ENCODE measurements at places on chromosomes 5 and 9. TPM values are rescaled to one million over a fixed set of nuclear protein-coding genes. Genes with fewer than 3 reads are reported as not detected.

The EPB41L4A gene
- total RNA-seq, result 5.7 TPM

The EGFLAM gene
- total RNA-seq, result 1.6 TPM

The CCDC152 gene
- total RNA-seq, result 1.2 TPM

The DAB2 gene
- total RNA-seq, result 166 TPM

The LCN15 gene
- total RNA-seq, result not detected

The PTPN3 gene
- total RNA-seq, result 8.5 TPM

The ANKRD18A gene
- total RNA-seq, result not detected

The RIC1 gene
- total RNA-seq, result 15.7 TPM

The DOLK gene
- total RNA-seq, result 20.7 TPM

The LCN9 gene
- total RNA-seq, result not detected

The PCDHGA9 gene
- 5.3 TPM for total RNA-seq

The GRM6 gene
- total RNA-seq, result not detected

The TMEM171 gene
- 0.19 TPM for total RNA-seq

The POLR1E gene
- total RNA-seq, result 30.3 TPM

The FBP1 gene
- total RNA-seq, result not detected

The NUTM2F gene
- total RNA-seq, result not detected

The BARHL1 gene
- total RNA-seq, result not detected

The KIAA0825 gene
- total RNA-seq, result 5.7 TPM

The OMD gene
- 11.2 TPM for total RNA-seq

The FGF18 gene
- not detected for total RNA-seq

The STC2 gene
- total RNA-seq, result 161 TPM

The CATSPER3 gene
- total RNA-seq, result not detected

The SH3RF2 gene
- total RNA-seq, result not detected

The CCDC127 gene
- 6.0 TPM for total RNA-seq

The KCNN2 gene
- not detected for total RNA-seq

The MORN5 gene
- total RNA-seq, result not detected

The STING1 gene
- total RNA-seq, result 64.9 TPM

The GCNT1 gene
- 41.1 TPM for total RNA-seq

The CSF1R gene
- 0.15 TPM for total RNA-seq

The AQP7 gene
- total RNA-seq, result 3.7 TPM

The TNFSF8 gene
- not detected for total RNA-seq

The PCDHGC5 gene
- 2.1 TPM for total RNA-seq

The ARHGEF28 gene
- total RNA-seq, result 1.2 TPM

The GTF2H2C gene
- total RNA-seq, result 24.7 TPM

The PTGES gene
- 7.4 TPM for total RNA-seq

The PCDHB6 gene
- 0.06 TPM for total RNA-seq

The ACOT12 gene
- total RNA-seq, result not detected

The EIF4E1B gene
- total RNA-seq, result not detected

The AQP3 gene
- total RNA-seq, result 8.5 TPM

The SPINK13 gene
- 6.4 TPM for total RNA-seq

The AFAP1L1 gene
- 33.6 TPM for total RNA-seq

The ANGPTL2 gene
- 157 TPM for total RNA-seq

The PCDHGB6 gene
- 2.6 TPM for total RNA-seq

The TAF1L gene
- not detected for total RNA-seq

The FAXDC2 gene
- 20.8 TPM for total RNA-seq

The SEMA6A gene
- total RNA-seq, result 3.2 TPM

The GKAP1 gene
- total RNA-seq, result 1.3 TPM

The TXNDC8 gene
- total RNA-seq, result not detected

The SAPCD2 gene
- total RNA-seq, result 0.75 TPM

The PCDHA8 gene
- 0.06 TPM for total RNA-seq

The SOHLH1 gene
- total RNA-seq, result not detected
